CD4-positive, alpha-beta T cell treated with Interleukin-17A for 4 hours (primary cell): ENCODE measurements at places on chromosomes 12 and 14.

GRCh38 chr12:5524116-5524768 is 92.3 kb downstream of the NTF3 start:
- no peak for DNase-seq

- DNase-seq = peak; percentile 77
Measured at GRCh38 chr14:104094709-104095425, 9.4 kb downstream of the ASPG start.

DNA sequence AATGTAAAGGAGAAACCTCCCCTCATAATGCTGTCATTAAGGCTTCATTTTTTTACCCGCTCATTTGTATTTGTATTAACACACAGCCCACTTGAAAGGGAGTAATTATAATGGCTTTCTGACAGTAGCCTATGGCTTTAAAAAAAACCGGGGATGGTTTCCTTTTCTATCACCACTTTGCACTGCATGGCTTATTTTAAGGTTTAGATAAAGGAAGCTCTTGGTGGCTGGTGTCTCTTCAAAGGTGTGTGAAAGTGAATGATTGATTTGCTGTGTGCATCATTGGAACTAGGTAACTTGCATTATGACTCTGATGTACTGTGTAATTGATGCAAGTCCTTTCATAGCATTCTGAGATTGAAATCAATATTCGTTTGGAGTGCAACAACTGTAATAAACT is 80.7 kb downstream of the NPAS3 start:
- no peak for DNase-seq

DNA sequence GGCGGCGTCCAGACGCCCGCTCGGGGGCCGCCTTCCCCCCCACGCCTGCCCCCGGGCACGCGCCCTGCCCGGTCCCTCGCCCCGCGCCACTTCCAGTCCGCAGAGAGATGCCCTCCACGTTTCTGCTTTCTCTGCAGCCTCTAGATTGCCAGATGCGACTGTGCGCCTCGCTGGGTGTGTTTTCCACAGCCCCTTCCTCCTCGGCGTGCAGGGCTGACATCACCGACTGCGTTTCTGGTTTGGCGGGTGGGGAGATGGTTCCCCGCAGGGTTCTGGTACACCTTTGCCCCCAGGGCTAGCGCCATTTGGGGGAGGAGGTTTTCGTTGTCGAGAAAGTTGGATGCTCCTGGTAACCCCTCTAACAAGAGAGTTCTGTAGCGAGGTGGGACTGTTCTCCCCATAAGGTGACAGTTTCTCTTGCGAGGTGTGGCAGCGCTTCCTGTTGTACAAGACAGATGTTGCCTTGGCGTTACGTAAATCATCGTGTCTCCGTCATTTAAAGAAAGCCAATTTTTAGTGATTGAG is 1.5 kb downstream of the CALM1 start:
- DNase-seq = peak; percentile 67

DNA sequence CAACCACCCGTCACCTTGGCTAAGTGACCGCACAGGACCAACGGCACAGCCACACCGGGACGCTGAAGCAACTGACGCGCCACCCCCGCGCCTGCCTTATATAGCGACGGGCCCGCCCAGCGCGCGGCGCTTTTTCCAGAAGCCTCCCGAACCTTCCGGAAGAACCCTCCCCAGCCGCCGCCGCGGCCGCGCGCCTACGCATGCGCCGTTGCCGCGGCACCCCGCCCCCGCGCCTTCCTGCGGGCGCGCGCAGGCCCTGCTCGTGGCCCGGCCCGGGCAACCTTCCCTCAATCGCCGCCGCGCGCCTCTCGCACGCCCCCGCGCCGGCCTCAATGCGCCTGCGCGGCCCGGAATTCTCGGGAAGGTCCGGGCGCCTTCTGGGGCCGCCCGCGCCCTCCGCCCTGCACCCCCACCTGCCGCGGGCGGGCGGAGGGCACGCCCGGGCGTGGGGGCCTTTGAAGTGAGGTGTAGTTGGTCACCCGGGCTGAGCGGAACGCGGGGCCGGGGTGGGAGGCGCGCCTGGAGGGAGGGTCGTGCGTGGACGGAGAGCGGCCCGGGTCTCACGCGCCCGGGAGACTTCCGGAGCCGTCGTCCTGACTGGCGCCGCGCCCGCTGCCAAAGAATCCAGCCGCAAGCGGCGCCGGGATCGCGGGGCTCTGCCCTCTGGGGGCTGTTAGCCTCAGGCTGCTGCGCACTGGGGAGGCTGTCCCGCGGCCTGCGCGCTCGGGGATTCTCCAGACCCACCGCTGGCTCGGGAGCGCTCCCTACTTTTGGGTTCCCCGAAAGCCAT is at the start of gene HSP90AA1:
TSS of gene HSP90AA1 (minus strand) at position 73 of the 790 bp plus-strand sequence. CDS start 666 bp downstream, outside the sequence.
- DNase-seq = peak; percentile 96

- DNase-seq = no peak
Measured at GRCh38 chr14:102949801-102950451, 27.5 kb downstream of the AMN start.

DNA sequence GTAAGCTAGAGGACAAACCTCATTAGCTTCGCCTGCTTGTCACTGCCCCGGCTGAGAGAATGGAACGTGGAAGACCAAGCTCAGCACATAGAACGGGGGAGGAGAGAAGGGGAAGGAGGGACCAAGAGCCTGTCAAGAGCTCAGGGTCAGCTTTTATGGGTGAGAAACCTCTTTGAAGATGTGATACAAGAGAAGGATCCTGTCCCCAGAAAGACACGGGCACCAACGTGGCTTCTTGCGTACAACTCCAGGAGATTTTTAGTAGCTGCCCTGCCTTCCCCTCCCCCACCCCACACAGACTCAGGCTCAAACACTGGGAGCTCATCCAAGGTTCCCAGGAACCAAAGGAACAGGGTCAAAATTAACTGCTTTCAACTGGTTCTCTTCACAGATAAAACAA is 34.7 kb downstream of the APPL2 start:
- no peak for DNase-seq

GRCh38 chr12:82479511-82479910 is 121.2 kb downstream of the METTL25 start:
- DNase-seq = no peak

GRCh38 chr12:108635201-108635996 is 1.7 kb upstream of the SELPLG start:
- peak; percentile 61 for DNase-seq

GRCh38 chr12:118900993-118901392 is 80.3 kb upstream of the SRRM4 start:
- no peak for DNase-seq

DNA sequence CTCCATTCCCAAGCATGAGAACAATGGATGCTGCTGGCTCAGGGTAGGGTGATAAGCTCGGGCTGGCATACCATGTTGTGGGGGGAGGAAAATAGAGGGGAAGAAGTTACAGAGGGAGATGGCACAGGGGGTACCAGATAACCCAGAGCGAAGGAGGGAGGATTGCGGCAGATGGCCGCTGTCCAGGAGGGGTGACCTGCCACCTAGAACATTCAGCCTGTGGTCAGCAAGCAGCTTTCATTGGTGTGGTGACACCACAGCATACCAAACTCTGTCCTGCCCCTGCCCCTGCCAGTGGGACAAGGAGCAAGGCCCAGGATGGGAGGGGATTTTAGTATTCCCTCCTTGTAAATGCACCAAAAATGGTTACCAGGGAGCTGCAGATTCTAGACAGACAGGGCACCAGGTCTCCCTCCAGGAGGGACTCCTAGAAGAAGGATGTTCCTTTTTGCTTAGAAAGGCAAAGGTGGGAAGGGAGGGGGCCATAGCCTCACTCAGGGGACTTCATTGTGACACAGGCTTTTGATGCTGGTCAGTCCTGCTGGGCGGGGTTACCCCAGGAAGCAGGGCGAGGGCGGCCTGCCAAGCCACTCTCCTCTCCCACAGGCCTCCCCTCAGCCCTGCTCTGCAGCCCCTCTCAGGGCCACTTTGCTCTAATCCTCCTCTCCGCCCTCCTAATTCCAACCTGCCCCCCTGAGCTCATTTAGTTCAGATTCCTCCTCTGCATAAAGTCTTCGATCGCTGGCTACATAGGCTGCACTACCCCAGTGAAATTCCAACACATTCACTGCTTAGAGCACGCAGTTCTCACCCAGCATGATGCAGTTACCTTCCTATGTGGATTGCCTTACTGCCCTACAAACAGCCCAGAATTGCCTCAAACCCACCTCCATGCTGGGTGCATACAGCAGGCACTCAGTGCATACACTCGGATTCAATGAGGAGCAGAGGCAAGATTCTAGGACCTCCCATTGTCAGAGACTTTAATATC is 36.0 kb upstream of the PLEKHG6 start:
- no peak for DNase-seq

GRCh38 chr12:32789446-32789845 is 33.7 kb upstream of the YARS2 start:
- no peak for DNase-seq

- DNase-seq = no peak
Measured at GRCh38 chr12:47268501-47269454, 189.0 kb upstream of the AMIGO2 start.

DNA sequence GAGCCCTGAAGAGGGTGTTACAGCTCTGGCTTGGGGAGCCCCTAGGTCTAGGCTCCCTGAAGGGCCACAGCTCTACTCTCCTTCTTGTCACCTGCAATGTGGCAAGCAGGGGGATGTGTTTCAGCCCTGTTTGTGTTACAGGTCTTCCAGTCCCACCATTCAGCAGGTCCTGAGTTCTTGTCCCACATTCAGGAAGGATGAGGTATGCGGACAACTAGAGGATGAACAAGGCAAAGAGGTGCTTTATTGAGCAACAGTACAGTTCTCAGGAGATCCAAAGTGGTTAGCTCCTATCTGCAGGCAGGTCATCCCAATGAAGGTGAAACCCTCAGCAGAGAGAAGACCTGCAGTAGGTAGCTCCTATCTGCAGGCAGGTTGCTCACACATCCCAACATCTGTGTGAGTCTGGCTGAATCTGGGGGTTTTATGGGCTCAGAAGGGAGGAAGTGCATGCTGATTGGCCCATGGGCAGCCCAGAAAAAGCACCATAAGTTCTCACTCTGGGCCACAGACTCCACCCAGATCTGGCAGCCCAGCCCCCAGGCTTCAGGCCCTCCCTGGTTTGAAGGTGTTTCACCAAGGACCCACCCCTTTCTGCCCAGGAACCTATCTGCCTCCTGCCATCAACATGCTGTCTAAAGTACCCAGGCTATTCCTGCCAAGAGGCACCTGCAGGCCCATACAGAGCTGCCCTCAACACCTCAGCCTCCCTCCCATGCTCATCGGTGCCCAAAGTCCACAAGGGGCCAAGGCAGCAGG is 98.9 kb downstream of the NUAK1 start:
- DNase-seq = no peak

DNA sequence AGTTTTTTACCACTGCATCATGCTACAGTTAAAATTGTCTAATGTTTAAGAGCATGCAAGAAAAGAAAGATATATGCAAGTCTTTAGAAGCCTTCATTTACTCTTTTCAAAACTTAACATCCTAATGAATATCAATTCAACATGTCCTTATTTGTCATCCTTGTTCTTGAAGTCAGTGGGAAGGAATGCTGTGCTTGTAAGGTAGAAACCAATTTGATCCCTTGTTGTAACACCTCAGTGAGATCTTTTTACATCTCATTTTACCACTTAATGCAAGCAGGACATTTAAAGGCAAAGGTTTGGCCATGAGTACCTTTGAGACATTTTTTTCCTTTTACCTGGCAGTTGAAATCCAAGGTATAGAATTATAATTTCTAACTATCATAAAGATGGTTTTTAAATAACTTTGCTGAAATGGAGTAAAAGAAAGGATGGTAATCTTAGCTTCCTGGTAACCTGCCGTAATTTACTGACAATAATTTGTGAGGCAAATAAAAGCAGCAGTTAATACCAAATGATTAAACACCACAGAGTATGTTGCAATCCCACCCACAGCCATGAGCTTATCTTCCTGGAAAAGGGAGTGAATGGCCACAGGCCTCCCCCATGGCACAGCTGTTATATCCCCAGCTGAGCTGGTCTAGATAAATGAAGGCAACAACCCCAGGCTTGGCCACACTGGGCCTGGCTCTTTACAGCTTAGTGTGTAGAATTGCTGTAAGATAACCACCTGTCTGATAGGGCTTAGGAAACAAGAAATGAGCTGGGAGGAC is 33.2 kb upstream of the STRN3 start:
- no peak for DNase-seq

DNA sequence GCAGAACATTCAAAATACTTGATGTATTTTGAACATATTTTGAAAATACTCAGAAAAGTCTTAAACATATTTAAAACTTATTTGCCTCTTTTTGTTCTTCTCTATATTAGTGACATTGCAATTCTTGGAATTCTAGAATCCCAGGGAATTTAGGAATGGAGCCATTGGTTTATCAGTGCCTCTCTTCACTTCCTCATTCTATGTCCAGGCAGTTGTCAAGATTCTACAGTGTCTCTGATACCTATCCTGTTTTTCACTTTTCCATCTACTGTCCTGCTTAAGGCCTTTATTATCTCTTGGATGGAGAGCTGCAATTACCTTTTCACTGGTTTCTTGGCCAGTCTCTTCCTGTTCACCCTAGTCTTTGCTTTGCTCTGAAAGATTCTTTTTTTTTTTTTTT is 144.6 kb downstream of the TTLL5 start:
- no peak for DNase-seq

DNA sequence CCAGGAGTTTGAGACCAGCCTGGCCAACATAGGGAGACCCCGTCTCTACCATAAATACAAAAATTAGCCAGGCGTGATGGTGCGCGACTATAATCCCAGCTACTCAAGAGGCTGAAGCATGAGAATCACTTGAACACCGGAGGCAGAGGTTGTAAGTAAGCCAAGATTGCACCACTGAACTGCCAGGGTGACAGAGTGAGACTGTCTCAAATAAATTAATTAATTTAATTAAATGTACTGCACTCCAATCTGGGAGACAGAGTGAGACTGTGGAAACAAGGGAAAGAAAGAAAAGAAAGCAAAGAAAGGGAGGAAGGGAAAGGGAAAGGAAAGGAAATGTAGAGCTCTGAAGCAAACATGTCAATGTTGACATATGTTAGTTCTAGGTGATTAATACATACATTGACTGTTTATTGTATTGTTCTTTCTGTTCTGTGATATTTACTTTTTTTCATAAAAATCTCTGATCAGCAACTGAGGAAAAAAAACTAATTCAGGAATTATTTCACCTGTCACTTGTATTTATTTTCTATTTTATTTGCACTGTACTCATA is 99.6 kb downstream of the DENND5B start:
- no peak for DNase-seq

- peak; percentile 14 for DNase-seq
Measured at GRCh38 chr12:7642876-7643309, 22.8 kb downstream of the APOBEC1 start.

- DNase-seq = peak; percentile 66
Measured at GRCh38 chr12:113196990-113197389, 11.5 kb downstream of the RITA1 start.

- DNase-seq = no peak
Measured at GRCh38 chr12:29012673-29013072, 136.4 kb upstream of the FAR2 start.

- DNase-seq = no peak
Measured at GRCh38 chr14:64088647-64088964, 205.6 kb downstream of the ESR2 start.

- no peak for DNase-seq
Measured at GRCh38 chr14:94612174-94612573, at the start of gene SERPINA3. Gene SERPINA3 (plus strand): TSS chr14:94612391. CDS start chr14:94614442, 2,051 bp downstream.

- DNase-seq = no peak
Measured at GRCh38 chr12:131130311-131130911, 176.7 kb downstream of the ADGRD1 start.

GRCh38 chr14:62409626-62410300 is 635.5 kb downstream of the KCNH5 start:
- no peak for DNase-seq
